ENCODE measurements at places on chromosomes 1 and 21. TPM values are rescaled to one million over a fixed set of nuclear protein-coding genes. Genes with fewer than 3 reads are reported as not detected.

- H3K27me3 ChIP-seq: no peaks in the 10 kb centered on the region
- H3K4me3 ChIP-seq: no peak overlapping the region
- no peaks in the 10 kb centered on the region for H3K4me1 ChIP-seq
- no peak for DNase-seq
Measured at GRCh38 chr1:61956784-61957183, 214.5 kb downstream of the PATJ start.

DNA sequence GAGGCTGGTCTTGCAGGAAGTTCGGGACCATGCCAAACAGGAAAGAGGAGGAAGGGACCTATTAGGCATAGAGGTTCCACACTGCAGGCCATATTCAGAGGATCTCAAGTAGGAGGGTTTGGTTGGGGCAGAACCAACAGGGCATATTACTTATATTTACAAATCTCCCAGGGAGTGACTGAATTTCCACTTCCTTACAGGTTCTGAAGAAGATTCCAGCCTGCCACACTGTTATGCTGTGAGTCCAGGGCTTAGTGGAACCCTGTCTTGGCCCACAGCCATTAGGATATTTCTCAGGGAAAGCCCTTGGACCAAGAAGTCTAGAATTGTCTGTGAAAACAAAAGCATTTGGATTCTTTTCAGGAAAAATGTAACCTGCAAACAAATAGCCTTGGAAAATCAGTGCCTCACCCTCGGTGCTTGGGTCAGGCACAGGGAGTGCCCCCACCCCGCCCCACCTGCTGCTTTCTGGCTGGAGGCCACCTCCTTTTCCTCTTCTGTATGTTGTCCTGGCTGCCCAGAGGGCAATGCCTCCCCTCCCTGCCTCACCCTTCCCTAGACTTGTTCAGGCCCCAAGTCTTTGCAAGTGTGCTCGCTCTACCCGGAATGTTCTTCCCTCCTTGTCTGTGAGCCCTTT is 41.0 kb upstream of the JUN start:
- no peaks in the 10 kb centered on the region for H3K4me1 ChIP-seq
- no peak overlapping the region for H3K4me3 ChIP-seq
- H3K27me3 ChIP-seq: no peaks in the 10 kb centered on the region
- H3K36me3 ChIP-seq: no peaks in the 10 kb centered on the region
- DNase-seq: no peak

DNA sequence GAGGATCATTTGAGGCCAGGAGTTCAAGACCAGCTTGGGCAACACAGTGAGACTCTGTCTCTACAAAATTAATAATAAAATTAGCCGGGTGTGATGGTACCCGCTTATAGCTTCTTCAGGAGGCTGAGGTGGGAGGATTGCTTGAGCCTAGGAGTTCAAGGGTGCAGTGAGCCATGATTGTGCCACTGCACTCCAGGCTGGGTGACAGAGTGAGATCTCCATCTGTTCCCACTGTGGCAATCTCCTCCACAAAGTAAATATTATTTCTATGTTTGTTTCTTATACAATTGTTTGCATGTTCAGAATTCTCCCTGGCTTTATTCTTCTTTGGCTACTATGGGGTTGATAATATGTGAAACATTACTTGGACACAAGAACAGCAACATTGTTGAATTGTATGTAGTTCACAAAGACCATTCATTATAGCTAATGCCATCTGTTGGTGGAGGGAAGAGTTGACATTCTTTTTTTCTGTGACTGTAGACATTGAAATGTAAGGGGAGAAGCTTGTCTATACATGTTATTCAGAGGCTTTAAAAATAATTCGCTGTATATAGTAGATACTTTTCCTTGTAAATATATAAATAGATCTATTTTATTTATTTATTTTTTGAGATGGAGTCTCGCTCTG is 47.8 kb upstream of the SRSF10 start:
- no peaks in the 10 kb centered on the region for H3K4me1 ChIP-seq
- no peak overlapping the region for H3K27ac ChIP-seq
- no peaks in the 10 kb centered on the region for H3K36me3 ChIP-seq
- H3K4me3 ChIP-seq: no peak overlapping the region

GRCh38 chr1:232922485-232922884 is 27.9 kb upstream of the NTPCR start:
- H3K36me3 ChIP-seq: no peaks in the 10 kb centered on the region
- H3K27ac ChIP-seq: no peak overlapping the region
- no peak for DNase-seq

GRCh38 chr1:116375887-116376728 is 3.1 kb downstream of the ATP1A1 start:
- H3K4me3 ChIP-seq: no peak overlapping the region
- peaks cover 68% of the 10 kb centered on the region for H3K4me1 ChIP-seq
- H3K27me3 ChIP-seq: no peaks in the 10 kb centered on the region

DNA sequence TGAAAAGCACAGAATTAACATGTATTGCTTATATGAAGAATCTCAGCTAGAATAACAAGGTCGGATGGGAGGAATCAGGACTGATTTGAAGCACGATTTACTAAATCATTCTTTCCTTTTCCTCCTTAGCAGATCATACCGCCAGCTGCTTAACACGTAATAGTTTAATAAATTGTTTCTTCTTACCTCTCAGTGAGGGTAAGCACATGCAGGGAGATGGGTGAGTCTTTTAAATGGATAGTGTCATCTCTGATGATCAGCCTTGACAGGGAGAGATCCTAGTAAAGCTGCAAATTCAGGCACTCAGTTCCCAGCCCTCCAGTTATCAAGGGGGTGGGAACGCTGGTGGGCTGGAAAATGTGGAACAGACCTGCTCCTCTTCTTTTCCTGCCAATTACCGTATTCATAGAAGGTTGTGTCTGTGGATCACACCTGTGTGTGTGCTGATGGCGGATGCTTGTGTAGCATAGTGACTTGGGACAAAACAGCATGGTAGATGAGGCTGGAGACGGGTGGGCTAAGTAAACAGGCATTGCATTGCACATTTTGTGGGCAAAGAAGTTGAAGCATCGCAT is 30.7 kb downstream of the NTPCR start:
- H3K4me1 ChIP-seq: no peaks in the 10 kb centered on the region
- H3K27me3 ChIP-seq: no peaks in the 10 kb centered on the region
- H3K36me3 ChIP-seq: no peaks in the 10 kb centered on the region
- no peak overlapping the region for H3K27ac ChIP-seq
- no peak for DNase-seq

DNA sequence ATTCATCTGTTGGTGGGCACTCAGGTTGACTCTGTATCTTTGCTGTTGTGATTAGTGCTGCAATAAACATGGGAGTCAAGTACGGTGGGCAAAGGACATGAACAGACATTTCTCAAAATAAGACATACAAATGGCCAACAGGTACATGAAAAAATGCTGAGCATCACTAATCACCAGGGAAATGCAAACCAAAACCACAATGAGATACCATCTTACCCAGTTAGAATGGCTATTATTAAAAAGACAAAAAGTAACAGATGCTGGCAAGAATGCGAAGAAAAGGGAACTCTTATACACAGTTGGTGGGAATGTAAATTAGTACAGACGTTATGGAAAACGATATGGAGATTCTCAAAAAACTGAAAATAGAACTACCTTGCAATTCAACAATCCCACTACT is 98.9 kb downstream of the TMEM53 start:
- no peaks in the 10 kb centered on the region for H3K4me1 ChIP-seq
- peaks cover 10% of the 10 kb centered on the region for H3K27me3 ChIP-seq
- no peak overlapping the region for H3K4me3 ChIP-seq
- no peaks in the 10 kb centered on the region for H3K36me3 ChIP-seq

DNA sequence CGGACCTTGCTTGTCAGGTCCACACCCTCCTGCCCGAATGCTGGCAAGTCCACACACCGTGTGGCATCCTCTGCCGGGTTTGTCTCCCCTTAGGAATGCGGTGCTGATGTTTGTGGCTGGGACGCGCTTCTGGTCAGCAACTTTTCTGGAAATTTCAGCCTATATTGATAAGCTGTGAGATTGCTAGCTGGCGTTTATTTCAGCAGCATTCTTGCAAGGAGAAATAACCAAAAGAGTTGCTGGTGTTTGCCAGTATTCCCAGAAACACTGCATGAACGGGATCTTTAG is 601 bp downstream of the CEPT1 start:
- H3K27me3 ChIP-seq: no peaks in the 10 kb centered on the region
- H3K4me3 ChIP-seq: peak overlapping the region; percentile 80
- peak overlapping the region; percentile 92 for H3K27ac ChIP-seq
- DNase-seq: peak; percentile 68
- H3K4me1 ChIP-seq: peaks cover 32% of the 10 kb centered on the region

DNA sequence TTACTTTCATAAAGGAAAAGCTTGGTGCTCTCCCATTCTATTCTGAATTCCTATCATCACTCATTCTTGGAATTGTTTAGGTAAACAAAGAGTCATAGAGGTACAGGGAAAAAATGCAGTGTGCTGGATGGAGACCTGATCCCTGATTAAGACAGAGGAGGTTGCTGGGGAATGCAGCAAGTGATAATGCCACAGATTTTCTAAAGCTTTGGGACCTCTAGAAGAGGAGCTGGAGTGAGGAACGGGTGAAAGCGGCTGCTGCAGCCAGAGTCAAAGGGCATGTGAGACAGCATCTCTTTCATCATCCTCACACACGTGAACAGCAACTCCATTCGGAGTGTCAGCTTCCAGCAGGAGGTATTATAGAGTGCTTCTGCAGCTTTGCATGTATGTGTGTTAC is 54.9 kb upstream of the DIPK1A start:
- no peaks in the 10 kb centered on the region for H3K36me3 ChIP-seq
- H3K4me3 ChIP-seq: no peak overlapping the region
- no peak overlapping the region for H3K27ac ChIP-seq
- no peaks in the 10 kb centered on the region for H3K27me3 ChIP-seq
- DNase-seq: no peak

GRCh38 chr1:40927781-40928180 is 51.7 kb upstream of the CTPS1 start:
- no peak overlapping the region for H3K4me3 ChIP-seq
- no peak for DNase-seq
- H3K4me1 ChIP-seq: no peaks in the 10 kb centered on the region
- H3K27me3 ChIP-seq: no peaks in the 10 kb centered on the region

GRCh38 chr1:22772014-22772413 is 61.4 kb downstream of the EPHB2 start:
- no peaks in the 10 kb centered on the region for H3K36me3 ChIP-seq
- H3K4me3 ChIP-seq: no peak overlapping the region
- DNase-seq: no peak
- H3K27ac ChIP-seq: no peak overlapping the region
- H3K27me3 ChIP-seq: no peaks in the 10 kb centered on the region

- no peaks in the 10 kb centered on the region for H3K36me3 ChIP-seq
- no peaks in the 10 kb centered on the region for H3K27me3 ChIP-seq
- no peak for DNase-seq
- H3K4me3 ChIP-seq: no peak overlapping the region
Measured at GRCh38 chr1:168455764-168456163, 88.0 kb downstream of the XCL2 start.

- no peak overlapping the region for H3K4me3 ChIP-seq
- no peaks in the 10 kb centered on the region for H3K4me1 ChIP-seq
- no peaks in the 10 kb centered on the region for H3K27me3 ChIP-seq
Measured at GRCh38 chr1:47911892-47912291, 85.3 kb downstream of the TRABD2B start.

- H3K27ac ChIP-seq: no peak overlapping the region
- H3K4me1 ChIP-seq: no peaks in the 10 kb centered on the region
- H3K27me3 ChIP-seq: no peaks in the 10 kb centered on the region
- no peaks in the 10 kb centered on the region for H3K36me3 ChIP-seq
Measured at GRCh38 chr1:168609741-168610510, 33.5 kb downstream of the XCL1 start.

DNA sequence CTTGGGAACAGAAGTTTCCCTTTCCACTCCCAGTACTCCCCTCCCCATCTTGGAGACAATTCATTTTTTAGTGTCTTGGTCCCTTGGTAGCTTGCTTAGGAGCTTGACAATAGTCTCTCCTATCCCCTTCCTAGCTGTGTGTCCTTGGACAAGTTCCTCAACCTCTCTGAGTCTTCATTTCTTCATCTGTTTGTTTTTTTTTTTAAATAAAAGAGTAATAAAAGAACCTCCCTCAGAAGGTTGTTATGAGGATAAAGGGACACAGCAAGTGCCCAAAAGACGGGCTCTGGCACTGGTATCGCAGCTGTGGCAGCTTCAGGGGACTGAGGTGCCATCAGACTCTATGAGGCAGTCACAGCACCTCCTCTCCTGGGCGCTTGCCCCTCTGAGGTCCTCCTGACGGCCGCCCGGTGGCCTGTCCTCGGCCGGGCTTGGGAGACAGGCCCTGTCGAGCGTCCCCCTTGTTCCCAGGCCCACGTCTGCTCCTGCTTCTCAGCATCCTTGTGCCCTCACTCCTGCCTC is 689.2 kb downstream of the MATN1 start:
- no peak overlapping the region for H3K4me3 ChIP-seq
- no peaks in the 10 kb centered on the region for H3K4me1 ChIP-seq
- no peak for DNase-seq
- no peaks in the 10 kb centered on the region for H3K27me3 ChIP-seq

- peak overlapping the region; percentile 45 for H3K4me3 ChIP-seq
- H3K36me3 ChIP-seq: no peaks in the 10 kb centered on the region
- H3K4me1 ChIP-seq: peaks cover 11% of the 10 kb centered on the region
- H3K27ac ChIP-seq: peak overlapping the region; percentile 100
- peak; percentile 62 for DNase-seq
Measured at GRCh38 chr21:42974832-42975820, 764 bp downstream of the PKNOX1 start.

DNA sequence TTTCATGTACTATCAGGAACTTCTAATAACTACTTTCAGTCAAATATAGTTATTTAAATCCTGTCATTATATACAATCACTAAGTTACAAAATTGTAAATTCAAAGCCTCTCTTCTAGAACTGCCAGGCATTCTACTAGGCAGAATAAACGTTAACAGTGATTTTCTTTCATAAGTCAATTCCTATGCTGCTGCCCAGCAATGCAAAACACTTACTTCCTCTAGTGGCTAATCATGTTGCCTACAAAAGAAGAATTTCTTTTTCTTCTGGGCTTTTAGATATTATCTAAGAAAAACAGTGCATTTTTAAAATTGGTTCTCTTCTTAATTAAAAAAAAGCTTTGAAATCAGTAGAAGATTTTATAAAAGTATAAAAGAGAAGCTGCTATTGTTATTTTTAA is 509.8 kb upstream of the ADAMTS5 start:
- H3K27me3 ChIP-seq: no peaks in the 10 kb centered on the region
- H3K4me1 ChIP-seq: no peaks in the 10 kb centered on the region
- no peaks in the 10 kb centered on the region for H3K36me3 ChIP-seq
- DNase-seq: no peak
- no peak overlapping the region for H3K27ac ChIP-seq

GRCh38 chr1:180311011-180311730 is 81.1 kb downstream of the LHX4 start:
- no peak overlapping the region for H3K27ac ChIP-seq
- H3K4me3 ChIP-seq: no peak overlapping the region
- no peaks in the 10 kb centered on the region for H3K36me3 ChIP-seq
- H3K4me1 ChIP-seq: peaks cover 6% of the 10 kb centered on the region
- DNase-seq: no peak
- no peaks in the 10 kb centered on the region for H3K27me3 ChIP-seq

RYR2 gene
- polyA plus RNA-seq: 0.18 TPM

UTS2 gene
- 6.6 TPM for polyA plus RNA-seq

SLC2A1 gene
- polyA plus RNA-seq: 4.6 TPM

MECR gene
- 35.3 TPM for polyA plus RNA-seq

RGS16 gene
- polyA plus RNA-seq: 4.3 TPM

CYP4A22 gene
- not detected for polyA plus RNA-seq

GSTM5 gene
- 1.6 TPM for polyA plus RNA-seq

FAM3B gene
- not detected for polyA plus RNA-seq

All from adrenal gland (tissue), 19 donors.